ENCODE measurements at places on chromosomes 7 and 10.

GRCh38 chr7:39631736-39632308, 8.4 kb downstream of the RALA start:
- DNase-seq, result no peak

DNA sequence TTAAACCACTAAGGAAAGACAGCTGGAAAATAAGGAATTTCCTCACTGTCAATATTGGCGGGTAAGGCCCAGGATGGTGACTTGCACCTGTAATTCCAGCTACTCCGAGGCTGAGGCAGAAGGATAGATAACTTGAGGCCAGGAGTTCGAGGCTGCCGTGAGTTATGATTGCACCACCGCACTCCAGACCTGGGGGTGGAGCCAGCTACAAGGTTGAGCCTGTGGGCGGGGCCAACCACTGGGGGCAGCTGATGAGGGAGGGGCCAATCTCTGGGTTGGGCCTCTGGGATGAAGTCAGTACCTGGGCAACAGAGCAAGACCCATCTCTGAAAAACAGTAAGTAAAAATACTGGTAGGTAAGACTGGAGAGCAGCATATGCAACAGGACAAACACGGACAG, 80.1 kb upstream of the ADO start:
- no peak for DNase-seq

- no peak for DNase-seq
These were observed 110.2 kb downstream of the LARP4B start for GRCh38 chr10:821322-821721.

- DNase-seq, result no peak
These were observed 26.8 kb upstream of the EGR2 start for GRCh38 chr10:62842983-62843382.

GRCh38 chr10:70255329-70256299, 22.4 kb upstream of the PPA1 start:
- DNase-seq, result peak; percentile 5

DNA sequence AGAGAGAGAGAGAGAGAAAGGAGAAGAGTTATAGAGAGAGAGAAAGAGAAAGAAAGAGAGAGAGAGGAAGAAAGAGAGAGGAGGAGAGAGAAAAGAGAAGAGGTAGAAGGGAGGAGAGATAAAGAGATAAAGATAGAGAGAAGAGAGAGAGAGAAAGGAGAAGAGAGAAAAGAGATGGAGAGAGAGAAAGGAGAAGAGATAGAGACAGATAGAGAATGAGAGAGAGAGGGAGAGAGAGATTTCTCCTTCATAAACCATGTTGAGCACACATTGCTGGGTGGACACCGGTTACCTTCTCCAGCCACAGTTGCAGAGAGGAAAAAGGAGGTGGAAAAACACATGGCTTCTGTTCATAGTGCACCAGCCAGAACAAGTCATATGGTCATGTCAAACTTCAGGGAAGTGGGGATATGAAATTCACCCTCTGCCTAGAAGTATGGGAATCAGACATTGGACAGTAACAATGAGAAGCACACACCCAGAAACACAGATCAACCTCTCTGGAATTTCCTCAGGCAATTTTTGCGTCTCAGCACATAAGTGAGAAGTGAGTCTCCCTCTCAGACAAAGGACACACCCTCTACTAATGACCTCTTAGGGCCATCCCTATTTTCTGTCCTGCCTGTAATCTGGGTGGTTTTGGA, 172.5 kb upstream of the SVIL start:
- DNase-seq, result peak; percentile 49

DNA sequence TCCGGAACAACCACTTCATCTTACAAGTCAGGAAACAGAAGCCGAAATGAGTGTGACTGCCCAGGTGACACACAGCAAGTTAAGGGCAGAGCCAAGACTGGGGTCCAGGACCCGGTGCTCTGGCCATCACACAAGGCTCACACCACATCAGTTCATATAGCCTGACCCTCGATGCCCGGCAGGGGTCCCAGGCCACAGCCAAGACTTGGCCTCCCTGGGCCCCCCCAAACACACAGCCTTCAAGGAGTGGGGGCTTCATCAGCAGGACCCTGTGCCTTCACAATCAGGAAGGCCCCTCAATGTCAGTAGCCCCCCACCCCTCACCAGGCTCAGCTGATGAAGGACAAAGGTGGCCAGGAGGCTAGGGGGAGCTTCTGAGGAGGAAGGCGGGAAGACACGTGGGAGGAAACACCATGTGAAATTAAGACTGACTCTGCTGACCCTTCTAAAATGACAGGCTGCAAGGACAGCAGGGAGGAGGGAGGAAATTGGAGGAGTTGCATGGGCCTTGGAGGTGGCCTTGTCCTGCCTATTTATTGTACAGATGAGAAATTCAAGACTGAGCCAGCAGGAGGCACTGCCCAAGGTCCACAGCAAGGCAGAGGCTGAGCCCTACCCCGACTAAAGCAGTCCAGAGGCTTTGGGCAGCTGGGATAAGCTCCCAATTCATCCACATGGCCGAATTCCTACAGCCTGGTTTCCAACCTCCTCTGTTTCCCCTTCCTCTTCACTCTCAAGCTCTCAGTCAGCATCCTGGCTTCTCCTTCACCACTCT, 216.1 kb upstream of the ZMIZ1 start:
- DNase-seq, result no peak

GRCh38 chr10:127364034-127364433, 167.6 kb upstream of the INSYN2A start:
- no peak for DNase-seq

DNA sequence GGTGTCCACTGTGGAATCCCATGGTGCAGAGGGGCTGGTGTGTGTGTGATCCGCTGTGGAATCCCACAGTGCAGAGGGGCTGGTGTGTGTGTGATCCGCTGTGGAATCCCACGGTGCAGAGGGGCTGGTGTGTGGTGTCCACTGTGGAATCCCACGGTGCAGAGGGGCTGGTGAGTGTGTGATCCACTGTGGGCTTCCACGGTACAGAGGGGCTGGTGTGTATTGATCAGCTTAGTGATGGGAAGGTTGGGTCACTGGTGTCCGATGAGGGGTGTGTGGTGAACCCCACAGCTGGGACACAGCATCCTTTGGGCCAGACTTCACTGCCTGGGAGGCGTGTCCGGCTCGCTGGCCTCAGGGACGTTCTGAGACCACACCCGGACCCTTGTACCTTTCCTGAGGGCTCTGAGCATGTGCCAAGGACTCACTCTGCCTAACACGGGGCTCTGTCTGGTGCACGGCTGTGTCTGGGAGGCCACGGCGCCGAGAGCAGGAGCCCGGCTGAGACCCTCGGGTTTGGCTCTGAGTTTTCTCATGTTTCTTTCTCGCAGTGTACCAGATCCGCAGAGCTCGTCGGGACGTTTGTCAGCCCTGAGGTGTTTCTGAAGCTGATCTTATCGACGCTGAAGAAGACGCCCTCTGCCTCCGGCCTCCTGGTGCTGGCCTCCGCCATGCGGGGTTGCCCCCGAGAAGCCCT, 29.3 kb upstream of the PRKAR1B start:
- no peak for DNase-seq

- no peak for DNase-seq
These were observed 32.1 kb downstream of the ADCYAP1R1 start for GRCh38 chr7:31084226-31084625.

DNA sequence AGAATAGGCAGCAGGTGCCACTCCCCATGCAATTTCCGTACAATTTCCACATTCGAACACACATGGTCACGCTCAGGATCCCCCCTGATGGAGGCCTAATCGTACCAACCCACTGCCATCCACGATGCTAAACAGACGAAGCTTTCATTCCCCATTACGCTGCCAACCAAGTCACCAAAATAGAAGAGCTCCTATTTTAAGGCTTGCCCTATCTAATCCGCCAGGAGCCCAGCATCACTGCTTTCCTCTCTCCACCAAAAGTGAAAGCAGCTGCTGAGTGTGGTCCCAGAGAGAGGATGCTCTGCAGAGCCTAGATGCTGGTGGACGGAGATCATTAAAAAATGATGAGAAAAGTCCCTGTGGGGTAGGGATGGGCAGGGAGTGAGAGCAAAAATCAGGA, 43.3 kb downstream of the HSPA12A start:
- no peak for DNase-seq

GRCh38 chr10:47175181-47176123, 124.5 kb upstream of the GDF10 start:
- DNase-seq, result no peak

DNA sequence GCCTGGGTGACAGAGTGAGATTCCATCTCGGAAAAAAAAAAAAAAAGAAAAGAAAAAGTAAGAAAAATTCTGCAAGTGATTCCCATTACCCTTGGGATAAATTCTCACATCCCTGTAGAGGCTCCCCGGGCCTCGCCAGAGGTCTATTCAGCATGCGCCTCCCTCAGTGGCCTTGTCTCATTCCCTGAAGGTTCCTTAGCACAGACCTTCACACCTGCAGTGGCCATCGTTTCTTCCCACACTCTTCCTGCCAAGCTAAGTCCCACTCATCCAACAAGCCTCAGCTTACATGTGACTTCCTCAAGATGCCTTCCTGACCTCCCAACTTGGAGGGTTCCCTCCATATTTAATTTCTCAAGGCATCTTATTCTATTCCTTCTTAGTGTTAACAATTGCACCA, 20.9 kb upstream of the BAG3 start:
- no peak for DNase-seq

DNA sequence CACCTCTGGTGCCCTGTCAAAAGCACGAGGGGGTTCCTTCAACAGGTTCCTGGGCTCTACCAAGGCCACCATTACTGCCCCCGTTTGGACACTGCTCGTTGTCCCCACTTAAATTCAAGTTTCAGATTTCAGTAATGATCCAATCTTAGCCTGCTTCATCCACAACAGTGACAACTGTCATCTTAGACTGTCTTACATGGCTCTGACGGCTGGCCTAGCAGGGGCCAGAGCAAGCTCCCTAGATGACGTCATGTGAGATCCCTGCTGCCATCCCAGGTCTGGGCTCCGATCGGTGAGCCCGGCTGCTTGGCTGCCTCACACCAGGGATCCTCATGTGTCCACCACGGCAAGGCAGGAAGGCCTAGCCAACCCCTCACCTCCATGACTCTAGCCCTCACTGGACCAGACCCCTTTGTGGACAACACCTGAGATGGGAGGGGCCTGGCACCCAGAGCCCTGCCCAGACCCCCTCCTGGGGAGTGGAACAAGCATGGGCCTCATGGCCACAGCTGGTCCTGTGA, 82.5 kb downstream of the FAM53B start:
- no peak for DNase-seq

DNA sequence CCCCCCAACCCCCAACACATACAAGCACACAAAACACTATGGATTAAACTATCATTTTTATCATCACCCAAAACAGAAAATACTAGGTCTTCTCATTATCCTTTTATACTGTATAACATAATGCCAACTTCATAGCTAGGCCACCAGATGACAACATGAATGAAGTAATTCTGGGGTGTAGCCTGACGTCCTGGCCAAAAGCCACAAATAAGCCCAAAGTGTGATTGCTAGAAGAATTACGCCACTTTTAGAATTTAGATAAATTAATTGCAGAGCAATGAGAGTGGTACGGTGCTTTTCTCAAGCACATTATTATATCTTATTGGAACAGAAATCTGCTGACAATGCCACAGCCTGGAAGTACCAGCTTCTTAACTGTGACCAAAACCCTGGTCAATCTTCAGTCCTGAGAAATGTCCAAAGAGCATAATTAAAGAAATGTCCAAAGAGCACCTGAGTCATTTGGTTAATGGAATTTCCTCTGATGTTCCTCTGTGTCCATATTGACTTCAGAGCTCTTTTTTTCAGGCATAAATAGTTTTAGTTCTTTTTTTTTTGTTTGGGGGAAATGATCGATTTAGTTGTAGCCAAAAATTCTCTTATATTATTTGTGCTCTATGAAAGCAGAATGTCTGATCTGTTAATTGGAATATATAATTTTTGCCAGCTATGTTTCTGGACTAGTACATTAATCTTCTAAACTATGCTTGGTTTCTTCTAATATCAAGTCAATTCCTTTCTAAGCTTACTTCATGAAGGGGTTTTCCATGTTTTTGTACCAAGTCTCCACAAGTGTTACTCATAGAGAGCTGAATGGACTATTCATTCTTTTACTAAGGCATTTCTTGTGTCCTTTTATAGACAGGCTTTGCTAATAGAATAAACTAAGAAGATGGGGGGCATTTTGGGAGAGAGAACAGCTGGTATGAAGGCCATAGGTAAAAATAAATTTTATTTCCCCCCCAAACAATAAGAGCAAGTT, 233.4 kb upstream of the SLC26A5 start:
- no peak for DNase-seq

DNA sequence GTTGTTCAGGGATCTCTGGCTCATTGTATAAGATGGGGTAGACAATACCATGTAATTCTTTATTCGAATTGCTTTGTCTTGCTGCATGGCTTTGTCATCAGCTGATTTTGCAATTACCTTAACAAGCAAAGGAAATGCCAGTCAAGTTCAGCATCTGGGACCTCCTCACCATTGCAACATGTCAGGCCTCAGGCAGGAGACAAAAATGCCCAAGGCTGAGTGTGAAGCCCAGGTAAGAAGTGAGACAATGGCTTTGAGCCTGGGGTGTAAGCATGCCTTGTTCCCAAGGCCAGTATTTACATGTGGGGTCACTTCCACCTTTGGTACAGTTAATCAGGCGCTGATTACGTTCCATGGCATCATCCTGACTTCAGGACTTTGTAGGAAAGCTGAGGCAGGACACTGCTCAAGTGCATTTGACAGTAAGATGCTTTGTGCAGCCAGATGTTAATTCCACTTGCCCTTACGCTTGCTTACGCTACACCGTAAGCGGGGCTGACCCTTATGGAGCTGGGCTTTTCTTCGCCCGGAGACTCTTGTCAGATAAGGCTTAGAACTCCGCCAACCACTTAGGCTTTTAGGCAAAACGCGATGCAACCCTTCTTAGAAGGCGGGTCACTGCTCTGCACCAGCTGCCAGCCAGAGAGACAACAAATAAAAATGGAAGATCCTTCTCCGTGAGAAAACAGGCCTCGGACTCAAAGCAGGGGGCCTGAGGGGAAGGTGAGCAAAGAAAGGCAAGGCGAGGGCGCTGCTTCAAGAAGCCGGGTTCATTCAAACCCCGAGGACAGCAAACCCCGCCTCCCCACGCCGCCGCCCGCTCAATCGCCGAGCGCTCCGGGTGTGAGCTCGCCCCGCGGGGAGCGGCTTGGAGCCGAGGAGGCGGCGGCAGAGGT, 1.3 kb upstream of the SP4 start:
- DNase-seq, result peak; percentile 14

DNA sequence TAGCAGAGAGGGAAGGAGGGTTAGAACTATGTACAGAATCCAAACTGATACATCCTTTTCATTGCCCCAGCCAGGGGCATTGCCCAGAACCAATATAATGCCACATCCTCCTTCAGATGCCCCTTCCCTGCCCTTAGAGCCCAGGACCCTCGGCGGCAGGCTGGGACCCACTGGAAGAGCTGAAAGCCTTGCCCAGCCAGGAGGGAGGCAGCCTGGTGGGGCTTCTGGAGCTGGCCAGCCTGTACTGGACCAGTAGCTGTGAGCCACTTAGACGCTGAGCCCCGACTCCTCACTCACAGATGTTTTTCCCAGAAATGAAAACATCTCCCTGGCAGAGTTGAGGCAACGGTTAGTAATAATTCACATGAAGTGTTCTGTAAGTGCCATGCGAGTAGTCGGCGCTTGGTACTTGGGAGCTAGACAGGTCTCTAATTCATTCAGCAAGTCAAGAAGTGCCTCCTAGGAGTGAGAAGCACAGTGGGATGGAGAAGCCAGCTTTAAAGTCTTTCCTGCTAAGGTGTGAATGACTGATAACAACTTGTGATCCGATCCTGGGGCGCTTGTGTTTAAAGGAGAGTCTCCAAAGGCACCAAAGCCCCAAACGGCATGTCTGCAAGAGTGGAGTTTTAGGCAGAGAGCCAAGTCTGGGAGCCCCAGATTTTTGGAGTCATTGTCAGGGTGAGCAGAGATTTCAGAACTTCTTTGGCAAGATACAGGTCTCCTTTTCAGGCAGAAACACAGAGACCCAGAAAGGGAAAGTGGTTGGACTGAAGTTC, 9.8 kb downstream of the VSIR start:
- no peak for DNase-seq

GRCh38 chr7:2106924-2107323, 125.8 kb downstream of the MAD1L1 start:
- no peak for DNase-seq
